Camera-type eye (tissue), 1 donor: ENCODE measurements at places on chromosomes 13 and 19. TPM values are rescaled to one million over a fixed set of nuclear protein-coding genes. Genes with fewer than 3 reads are reported as not detected.

The FFAR3 gene
- total RNA-seq, result 0.44 TPM

The C1QTNF9B gene
- 0.88 TPM for total RNA-seq

The SH2D3A gene
- 1.5 TPM for total RNA-seq

The HIPK4 gene
- total RNA-seq, result not detected

The FAAP24 gene
- total RNA-seq, result 1.8 TPM

The ZNF536 gene
- total RNA-seq, result 126 TPM

The UBA52 gene
- 388 TPM for total RNA-seq

The IGFL1 gene
- not detected for total RNA-seq

The IGFL2 gene
- total RNA-seq, result not detected

The MUC16 gene
- total RNA-seq, result 10.1 TPM

The FUT3 gene
- 2.4 TPM for total RNA-seq

The GFY gene
- not detected for total RNA-seq

The KLF16 gene
- total RNA-seq, result 8.4 TPM

The SRRM5 gene
- total RNA-seq, result not detected

The VSTM2B gene
- 9.6 TPM for total RNA-seq

The ZNF729 gene
- total RNA-seq, result 0.16 TPM

The S1PR4 gene
- 0.38 TPM for total RNA-seq

The ZNF829 gene
- 7.9 TPM for total RNA-seq

The TMEM190 gene
- total RNA-seq, result not detected

The IL12RB1 gene
- 0.38 TPM for total RNA-seq

The CASP14 gene
- 0.27 TPM for total RNA-seq

The CLC gene
- total RNA-seq, result not detected

The ZNF626 gene
- total RNA-seq, result 49.0 TPM

The ZNF83 gene
- total RNA-seq, result 168 TPM

The ZNF723 gene
- total RNA-seq, result not detected

The WTIP gene
- 18.2 TPM for total RNA-seq

The SHD gene
- total RNA-seq, result 11.7 TPM

The PTH2 gene
- total RNA-seq, result not detected

The COL5A3 gene
- 31.9 TPM for total RNA-seq

The NXNL1 gene
- total RNA-seq, result 3.6 TPM

The SPRED3 gene
- 0.38 TPM for total RNA-seq
